ENCODE measurements at places on chromosomes 7 and 10.
A peak's percentile ranks its signal among the peaks of the same experiment; 100 is the strongest.

DNA sequence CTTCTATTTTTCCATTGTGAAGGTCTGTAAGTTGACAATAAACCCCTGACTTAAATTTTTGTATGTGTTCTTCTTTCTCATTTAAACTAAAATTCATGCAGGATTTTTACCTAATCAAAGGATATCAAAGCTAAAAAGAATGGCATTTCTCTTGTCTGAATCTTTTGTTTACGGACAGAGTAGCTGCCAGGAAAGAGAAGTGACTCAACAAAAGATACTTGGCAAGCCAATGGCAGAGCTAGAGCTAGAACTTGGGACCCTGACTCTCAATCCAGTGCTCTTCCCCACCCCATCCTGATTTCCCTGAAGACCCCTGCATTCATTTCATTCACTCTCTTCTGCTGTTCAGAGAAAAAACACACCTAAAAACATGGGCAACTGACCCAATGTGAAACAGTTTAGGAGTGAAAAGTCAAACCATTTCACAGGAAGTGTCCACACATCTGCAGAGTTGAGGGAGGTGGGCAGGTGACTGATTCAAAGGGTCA lies 40.2 kb upstream of the PDLIM1 start:
- no peak for DNase-seq

DNA sequence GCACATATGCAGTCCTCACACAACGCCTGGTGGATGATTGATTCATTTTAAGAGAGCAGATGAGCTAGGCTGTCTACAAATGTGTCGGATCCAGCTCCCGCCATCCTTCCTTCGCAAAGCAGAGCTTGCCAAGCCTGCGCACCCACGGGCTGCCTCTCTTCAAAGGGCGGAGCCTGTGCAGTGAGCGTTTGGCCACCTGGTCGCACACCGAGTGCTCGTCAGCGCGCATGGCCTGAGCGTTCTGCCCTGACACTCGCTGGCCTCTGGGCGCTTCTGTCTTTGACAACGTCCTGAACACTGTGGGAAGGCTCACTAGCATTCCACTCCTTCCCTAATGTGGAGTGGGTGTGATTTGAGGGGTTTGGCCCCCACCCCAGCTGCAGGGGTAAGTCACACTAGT lies 47.1 kb upstream of the TMEM72 start:
- peak; percentile 50 for DNase-seq

- no peak for DNase-seq
Measured at GRCh38 chr7:27564881-27565482, 97.7 kb downstream of the HIBADH start.

DNA sequence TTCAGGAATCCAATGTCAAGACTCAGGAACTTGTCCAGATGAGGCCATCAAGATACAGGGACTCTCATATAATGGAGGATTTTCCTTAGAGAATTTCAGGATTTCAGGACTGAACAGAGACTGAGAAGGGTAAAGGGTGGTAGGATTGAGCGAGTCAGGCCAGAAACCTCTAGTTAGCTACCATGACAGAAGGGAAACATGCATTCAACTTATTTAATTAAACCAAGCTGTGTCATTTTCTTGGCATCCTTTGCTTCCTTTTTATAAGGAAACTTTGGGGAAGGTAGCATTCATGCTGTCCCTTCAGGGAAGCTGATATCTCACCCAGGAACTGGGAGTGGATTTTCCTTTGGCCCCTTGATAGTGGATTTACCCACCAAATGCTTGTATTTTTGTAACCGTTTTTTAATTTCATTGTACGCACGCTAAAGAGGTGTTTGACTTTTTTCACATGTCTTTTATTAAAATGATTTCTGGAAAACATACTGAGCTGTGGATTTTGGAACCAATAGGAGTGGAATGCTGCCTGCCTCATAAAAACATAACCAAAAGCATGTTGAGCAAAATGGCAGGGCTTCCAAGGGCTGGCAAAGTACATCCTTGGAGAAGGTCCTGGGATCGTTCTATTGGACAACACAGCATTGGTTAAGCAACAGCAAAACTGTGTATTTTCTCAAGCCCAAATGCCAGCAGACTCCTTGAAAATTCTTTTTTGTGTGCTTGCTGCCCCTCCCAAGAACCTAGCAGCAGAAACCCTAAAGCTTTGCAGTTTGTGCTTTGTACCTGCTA lies 104.5 kb downstream of the CXCL12 start:
- DNase-seq = no peak

GRCh38 chr7:27167916-27168264 lies 2.6 kb upstream of the HOXA9 start:
- no peak for DNase-seq

- no peak for DNase-seq
Measured at GRCh38 chr7:79334334-79334733, 119.1 kb downstream of the MAGI2 start.

GRCh38 chr7:35799846-35800717 lies 775 bp upstream of the SEPTIN7 start:
- DNase-seq = peak; percentile 92

GRCh38 chr10:78550090-78550489 lies 516.4 kb downstream of the RPS24 start:
- DNase-seq = no peak

DNA sequence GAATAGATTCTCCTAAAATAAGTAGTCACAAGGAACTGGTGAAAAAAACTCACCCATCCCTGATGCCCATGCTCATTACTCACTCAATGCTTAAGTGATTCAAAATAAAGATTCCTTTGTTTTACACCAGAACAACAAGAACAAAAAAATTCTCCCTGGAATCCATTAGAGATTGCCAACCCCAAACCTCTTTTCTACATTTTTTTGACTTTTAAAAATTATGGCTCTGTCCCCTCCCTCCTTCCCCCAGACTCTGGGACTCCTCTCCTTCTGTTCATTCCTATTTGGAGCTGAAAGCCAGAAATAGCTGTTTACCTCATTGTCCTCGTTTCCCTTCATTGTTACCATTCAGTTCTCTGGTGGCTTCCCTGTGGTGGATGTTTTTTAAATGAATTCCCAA lies 63.2 kb upstream of the FHIP2A start:
- DNase-seq = no peak

DNA sequence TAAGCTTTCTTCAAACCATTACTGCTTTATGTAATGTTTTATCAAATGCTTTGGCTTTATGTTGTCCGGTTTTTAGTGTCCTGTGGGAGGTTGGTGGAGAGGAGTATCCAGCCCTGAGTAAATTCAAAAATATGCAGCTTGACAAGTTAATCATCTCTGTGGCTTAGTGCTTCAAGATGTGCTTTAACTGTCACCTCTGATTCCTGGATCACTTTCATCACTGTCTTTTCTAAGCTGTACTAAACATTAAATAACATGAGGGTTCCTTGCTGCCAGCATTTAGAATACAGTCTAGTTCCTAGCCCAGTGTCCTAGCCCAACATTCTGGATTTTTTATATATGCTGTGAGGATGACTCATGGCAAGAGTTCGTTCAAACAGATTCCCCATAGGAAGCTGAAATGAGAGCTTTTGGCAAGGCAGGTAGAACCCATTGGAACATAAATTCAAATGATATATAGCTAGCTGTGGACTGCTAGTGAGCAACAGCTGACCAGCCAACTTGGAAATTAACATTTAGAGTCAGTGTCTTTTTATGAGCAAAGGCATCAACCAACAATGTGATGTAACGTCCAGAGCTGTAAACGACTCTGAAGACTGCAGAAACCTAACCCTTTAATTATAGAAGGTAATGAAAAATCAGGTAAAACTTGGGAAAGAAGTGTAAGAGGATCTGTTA lies 80.6 kb upstream of the OIT3 start:
- no peak for DNase-seq

GRCh38 chr10:43086321-43086942 lies 9.6 kb downstream of the RET start:
- DNase-seq = no peak

DNA sequence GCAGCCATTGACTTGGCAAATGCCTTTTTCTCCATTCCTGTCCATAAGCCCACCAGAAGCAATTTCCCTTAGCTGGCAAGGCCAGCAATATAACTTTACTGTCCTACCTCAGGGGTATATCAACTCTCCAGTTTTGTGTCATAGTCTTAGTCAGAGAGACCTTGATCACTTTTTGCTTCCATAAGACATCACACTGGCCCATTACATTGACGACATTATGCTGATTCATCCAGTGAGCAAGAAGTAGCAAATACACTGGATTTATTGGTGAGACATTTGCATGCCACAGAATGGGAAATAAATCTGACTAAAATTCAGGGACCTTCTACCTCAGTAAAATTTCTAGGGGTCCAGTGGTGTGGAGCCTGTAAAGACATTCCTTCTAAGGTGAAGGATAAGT lies 649.7 kb upstream of the ANKRD30A start:
- no peak for DNase-seq

Data from WTC11 (cell line).